RPMI7951 (cell line): ENCODE measurements at places on chromosomes 13 and 19.

DNA sequence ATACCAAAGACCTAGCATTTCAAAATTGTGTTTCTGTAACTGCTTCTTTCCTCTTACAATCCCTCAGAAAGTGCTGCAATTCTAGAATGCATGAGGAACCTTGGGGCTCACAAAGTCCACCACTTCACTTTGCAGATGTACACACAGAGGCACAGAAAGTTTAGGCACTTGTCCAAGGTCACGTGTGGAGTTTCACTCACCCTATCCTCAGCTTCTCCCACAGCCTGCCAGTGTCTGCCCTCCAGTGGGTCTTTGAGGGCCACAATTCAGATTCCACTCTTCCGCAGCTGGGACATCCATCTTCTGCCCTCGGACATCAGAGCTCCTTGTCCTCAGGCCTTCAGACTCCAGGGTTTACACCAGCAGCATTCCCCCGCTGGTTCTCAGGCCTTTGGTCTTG lies 210.5 kb upstream of the SERP2 start:
- DNase-seq, result no peak

GRCh38 chr13:80870186-80870585 lies 529.3 kb upstream of the SPRY2 start:
- DNase-seq, result no peak

DNA sequence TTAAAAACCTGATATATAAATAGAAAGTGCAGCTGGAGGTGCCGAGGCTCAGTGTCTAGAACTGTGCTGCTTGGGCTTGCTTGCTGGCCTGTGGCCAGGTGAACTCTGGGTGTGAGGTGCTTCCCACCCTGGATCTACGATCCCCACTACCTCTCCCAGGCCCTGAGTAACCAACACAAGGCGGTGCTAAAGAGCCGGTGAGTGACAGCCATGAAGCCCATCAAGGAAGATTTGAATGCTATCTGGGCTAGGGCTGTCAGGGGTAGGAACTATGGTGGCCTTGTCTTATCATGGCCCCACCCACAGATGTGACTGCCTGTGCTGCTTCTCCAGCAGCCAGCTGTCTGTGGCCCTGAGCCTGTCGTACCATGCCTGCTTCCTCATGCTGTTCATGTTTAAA lies 25.6 kb upstream of the ZNF91 start:
- DNase-seq, result peak; percentile 14

- no peak for DNase-seq
These were observed 615 bp upstream of the PSMC4 start for GRCh38 chr19:39970425-39970674.

DNA sequence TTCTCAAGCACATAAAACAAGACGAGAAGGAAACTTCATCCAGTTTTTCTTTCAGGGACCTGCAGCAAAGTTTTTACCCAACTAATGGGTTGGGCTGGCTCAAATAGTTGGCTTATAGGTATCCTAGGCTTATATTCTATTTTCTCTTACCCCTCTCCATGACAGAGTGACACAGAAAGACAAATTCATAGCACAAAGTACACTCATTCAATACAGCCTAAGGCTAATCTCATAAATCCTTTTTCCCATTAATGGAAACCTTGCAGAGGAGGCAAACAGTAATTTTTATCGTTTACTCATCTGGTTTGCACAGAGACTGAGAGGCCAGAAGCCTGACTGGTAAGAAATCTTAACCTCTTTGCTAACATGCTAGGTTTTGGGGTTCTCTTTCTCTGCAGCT lies 1589.9 kb downstream of the SLITRK1 start:
- DNase-seq, result no peak

GRCh38 chr13:63107179-63107943 lies 1691.7 kb upstream of the PCDH20 start:
- no peak for DNase-seq

DNA sequence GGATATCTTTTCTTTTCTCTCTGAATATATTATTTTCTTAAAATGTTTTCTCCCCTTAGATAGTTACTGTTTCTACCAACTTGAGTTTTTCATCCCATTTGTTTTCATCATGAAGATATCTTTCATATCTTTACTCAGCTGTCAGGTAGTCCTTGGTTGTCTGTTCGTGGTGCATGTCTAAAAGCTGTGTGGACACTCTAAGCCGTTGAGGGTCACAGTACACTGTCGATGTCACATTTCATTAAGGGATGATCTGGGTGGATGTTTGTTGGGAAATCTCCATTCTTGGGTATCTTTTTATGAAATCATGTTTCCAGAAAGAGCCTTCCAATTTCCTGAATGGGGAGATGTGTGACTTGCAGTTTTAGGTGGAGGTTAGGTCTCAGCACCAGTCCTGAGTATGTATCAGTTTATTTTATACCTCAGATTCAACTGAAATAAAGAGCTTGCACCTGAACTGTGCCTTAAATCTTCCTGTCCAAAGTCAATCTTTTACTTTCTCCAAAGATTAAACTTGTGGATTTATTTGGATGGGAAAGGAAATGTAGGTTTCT lies 23.2 kb downstream of the ZMYM2 start:
- DNase-seq, result no peak
